Stimulated activated CD8-positive, alpha-beta memory T cell treated with anti-CD3 and anti-CD28 coated beads, Interleukin-4, amount 100 ng/mL, for 4 hours (primary cell): ENCODE measurements at places on chromosomes 3 and 15.

DNA sequence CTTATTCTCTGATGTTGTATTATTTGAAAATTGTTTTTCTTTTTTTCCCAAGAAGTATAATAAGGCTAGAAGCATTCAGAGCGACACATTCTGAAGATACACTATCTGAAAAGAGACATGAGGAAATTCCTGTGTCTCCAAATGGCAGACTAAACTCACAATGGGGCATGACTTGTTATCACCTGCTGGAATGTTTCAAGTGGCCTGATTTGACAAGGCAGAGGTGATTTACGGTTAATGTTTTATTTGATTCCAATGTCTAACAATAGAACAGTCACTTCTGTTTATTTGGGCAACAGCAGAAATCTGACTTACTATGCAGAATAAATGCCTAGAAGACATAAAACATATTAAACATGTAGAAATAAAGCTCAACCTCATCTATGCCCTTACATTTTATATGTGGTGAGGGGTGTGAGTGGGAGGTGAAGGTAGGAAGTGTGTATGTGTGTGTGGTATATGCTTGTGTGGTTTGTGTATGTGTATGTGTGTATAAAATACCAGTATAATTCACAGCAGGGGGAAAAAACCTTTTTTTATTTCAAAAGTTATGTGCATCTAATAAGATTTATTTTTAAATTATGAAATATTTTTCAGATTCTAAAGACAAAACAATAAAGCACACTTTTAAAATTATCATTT, 1051.7 kb downstream of the ROBO2 start:
- no peak for DNase-seq

GRCh38 chr15:55868707-55869106, 124.7 kb downstream of the NEDD4 start:
- no peak for DNase-seq

GRCh38 chr15:74997543-74997942, 2.2 kb downstream of the SCAMP5 start:
- DNase-seq, result no peak

- no peak for DNase-seq
Observed at GRCh38 chr15:75641603-75642002, 1.6 kb upstream of the IMP3 start.

GRCh38 chr3:62134061-62134496, 239.3 kb downstream of the FEZF2 start:
- DNase-seq, result no peak

DNA sequence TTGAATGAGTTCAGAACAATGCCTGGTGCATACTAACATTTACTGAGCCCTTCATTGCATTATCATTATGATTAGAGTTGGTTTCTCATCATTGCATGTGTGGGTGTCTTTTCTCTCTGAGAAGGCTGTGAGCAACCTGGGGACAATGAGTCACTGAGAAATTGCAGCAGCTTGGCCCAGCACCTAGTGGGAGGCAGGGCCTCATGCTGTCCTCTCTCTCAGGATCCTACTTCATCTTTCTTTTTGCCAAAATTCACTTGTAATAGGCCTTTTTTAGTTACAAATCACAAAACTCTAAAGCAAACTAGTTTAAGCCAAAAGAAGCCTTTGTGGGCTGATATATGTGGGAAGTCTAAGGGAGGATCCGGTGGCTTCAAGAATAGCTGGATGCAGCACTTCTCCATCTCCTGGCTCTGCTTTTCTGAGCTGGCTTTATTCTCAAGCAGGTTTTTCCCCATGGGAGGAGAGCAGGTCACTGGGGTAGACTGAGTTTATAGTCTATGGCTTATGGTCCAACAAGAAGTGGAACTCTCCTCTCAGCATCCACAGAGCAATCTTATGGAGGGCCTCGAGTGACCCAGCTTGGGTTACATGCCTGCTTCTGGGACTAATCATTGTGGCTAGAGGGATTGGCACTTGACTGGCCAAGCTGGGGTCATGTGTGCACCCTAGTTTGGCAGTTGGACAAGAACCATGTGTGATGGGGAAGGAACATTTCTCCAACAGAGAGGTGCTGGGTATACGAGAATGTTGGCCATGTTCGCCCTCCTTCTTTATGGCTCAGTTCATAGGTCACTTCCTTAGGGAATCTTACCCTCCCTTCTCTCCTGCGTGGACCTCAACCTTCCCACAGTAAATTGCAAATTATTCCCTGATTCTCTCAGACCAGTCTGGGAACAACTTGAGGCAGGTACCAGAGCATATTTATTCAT, 8.7 kb upstream of the CAMK1 start:
- DNase-seq, result no peak

DNA sequence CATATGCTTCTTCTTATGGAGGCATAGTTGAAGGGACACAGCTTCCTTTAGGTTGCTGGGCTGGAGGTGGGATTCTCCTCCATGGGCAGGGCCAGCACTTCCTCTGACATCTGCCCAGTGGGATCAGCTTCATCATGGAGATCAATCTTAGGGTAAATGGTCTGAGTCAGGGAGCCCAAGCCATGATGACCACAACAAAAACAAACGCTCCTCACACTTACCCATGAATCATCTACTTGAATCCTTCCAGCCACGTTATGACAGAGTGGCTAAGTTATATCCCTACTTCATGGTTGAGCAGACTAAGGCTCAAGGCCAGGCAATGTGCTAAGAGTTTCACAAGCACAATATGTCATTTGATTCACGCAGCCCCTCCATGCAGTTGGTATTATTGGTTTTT, 87.2 kb upstream of the NMNAT3 start:
- no peak for DNase-seq

DNA sequence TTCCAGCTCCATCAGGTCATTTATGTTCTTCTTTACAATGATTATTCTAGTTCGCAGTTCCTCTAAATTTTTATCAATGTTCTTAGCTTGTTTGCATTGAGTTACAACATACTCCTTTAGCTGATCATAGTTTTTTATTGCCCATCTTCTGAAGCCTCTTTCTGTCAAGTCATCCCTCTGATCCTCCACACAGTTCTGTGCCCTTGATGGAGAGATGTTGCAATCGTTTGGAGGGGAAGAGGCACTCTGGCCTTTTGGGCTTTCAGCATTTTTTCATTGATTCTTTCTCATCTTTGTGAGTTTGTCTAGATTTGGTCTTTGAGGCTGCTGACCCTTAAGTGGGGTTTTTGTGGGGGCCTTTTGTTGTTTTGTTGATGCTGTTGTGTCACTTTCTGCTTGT, 234.6 kb upstream of the CBLB start:
- DNase-seq, result no peak

DNA sequence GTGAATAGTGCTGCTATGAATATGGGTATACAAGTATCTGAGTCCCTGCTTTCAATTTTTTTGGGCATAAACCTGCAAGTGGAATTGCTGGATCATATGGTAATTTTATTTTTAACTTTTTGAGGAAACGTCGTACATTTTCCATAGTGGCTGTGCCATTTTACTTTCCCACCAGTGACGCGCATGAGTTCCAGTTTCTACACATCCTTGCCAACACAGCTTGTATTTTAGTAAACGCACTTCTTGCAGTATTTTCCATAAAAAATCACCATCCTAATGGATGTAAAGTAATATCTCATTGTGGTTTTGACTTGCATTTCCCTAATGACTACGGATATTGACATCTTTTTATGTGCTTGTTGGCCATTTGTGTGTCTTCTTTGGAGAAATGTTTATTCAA, 105.0 kb downstream of the NFKBIZ start:
- DNase-seq, result no peak

DNA sequence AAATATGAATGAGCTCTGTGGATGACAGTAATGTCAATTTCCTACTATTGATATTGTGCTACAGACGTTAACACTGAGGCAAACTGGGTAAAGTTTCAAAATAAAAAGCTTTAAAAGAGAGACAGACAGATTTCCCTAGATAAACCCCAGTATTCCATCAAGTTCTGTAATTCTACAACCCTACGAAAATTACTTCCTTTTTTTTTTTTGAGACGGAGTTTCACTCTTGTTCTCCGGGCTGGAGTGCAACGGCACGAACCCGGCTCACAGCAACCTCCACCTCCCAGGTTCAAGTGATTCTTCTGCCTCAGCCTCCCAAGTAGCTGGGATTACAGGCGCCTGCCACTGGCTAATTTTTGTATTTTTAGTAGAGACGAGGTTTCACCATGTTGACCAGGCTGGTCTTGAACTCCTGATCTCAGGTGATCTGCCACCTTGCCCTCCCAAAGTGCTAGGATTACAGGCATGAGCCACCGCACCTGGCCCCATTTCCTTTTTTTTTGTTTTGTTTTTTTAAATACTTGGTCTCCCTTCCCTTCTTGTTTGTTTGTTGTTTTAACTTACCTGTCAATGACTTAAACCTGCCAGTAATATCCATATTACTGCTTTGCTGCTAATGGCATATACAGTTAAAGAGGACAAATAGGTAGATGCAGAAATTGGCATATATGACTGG, 57.2 kb downstream of the CBLB start:
- no peak for DNase-seq

- no peak for DNase-seq
Observed at GRCh38 chr3:126858887-126859286, 124.0 kb upstream of the PLXNA1 start.

DNA sequence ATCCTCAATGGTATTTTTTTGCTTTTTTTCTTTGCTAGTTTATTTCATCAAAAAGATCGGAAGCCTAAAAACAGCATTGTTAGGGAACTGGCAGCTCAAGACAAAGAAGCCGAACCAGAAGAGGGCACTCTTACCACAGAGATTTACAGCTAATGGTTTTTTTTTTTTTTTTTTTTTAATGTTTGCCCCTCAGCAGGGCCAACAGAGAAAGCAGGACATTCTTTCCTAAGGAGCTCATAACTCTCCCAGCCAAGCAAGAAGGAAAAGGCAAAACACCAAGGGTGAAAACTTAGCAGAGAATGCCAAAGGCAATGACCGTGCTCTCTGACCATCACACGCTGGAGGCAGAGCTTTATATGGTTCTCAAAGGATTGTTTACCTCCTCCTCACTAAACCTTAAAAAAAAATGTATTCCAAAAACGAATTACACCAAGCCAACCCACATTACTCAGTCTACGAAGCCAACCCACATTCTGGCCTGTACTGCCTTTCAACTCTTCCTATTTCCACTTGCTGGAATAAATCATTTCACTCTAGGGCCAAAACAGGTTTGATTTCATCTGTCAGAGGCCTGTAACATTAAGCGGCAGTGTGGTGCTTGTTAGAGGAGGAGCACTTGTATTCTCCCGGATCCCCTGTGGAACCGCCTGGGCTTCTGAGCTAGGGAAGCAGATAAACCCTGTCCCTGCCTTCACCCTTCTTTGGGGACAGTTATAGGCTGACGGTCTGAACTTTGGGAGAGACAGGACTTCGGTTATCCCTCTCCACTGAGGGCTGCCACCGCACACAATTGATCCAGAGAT, 35.6 kb upstream of the GYG1 start:
- no peak for DNase-seq

DNA sequence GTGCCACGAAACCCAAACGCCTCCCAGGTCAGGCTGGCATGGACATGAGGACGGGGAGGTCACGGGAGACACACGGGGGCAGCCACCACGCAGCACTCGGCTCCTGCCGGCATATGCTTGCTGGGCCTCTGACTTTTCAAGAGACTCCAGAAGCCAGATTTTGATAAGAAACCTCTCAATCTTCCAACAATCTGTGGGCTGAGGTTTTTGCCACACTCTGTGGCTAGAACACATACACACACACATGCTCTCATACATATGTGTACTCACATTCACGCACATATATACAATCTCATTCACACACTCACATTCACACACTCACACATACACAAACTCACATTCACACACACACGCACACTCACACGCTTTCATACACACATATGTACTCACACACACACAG, 86.7 kb upstream of the LINGO1 start:
- DNase-seq, result no peak

- DNase-seq, result no peak
Observed at GRCh38 chr3:62415312-62415801, 42.0 kb upstream of the FEZF2 start.

DNA sequence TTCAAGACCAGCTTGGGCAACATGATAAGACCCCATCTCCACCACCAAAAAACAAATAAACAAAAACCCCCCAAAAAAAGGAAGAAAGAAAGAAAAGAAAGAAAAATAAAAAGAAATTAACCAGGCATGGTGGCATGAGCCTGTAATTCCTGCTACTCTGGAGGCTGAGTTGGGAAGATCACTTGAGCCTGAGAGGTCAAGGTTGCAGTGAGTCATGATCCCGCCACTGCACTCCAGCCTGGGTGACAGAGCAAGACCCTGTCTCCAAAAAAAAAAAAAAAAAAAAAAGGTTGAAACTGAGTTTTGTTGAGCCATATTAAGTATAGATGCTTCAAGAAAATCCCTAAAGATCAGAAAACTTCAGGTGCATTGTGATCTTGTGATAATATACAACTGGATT, 217.3 kb upstream of the LRRFIP2 start:
- DNase-seq, result no peak

GRCh38 chr3:148005456-148005855, 596.3 kb downstream of the ZIC1 start:
- DNase-seq, result no peak
